Islet precursor cell (in vitro differentiated cells): ENCODE measurements at places on chromosomes 3 and 15.

- no peak for DNase-seq
Observed at GRCh38 chr15:95105229-95105628, 873.9 kb downstream of the MCTP2 start.

DNA sequence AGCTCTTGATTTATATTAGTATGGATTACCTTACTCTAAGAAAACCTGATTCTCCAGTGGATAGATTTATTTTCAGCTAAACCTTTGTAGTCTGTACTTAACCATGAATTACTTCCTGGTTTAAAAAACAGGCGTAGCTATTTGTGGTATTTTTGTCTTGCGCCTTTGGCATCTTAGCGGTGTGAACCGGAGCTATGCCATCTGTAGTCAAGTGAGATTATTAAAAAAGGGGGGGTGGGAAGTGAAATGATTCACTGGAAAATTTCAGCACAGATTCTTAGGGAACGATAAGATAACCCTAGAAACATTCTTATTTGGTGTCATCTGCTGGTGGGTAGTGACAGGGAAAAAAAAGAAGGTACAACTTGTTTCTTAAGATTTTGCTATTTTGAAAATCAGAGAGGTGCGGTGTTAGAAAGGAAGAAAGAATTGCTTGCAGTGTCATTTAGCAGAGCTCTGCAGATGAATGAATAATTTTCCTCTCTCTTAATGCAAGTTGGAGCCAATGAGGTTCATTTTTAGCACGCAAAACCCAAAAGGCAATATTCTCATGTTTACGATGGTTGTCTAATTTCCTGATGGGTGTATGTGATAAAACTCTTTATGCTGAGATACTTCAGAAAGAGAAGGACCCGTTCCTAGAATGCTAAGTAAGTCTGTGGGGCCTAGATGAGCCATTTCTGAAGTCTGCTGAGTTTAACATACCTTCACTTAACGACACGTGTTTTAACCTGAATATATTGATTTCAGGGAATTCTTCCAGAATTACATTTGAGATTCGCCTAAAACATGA lies 44.0 kb downstream of the PSMD6 start:
- no peak for DNase-seq

DNA sequence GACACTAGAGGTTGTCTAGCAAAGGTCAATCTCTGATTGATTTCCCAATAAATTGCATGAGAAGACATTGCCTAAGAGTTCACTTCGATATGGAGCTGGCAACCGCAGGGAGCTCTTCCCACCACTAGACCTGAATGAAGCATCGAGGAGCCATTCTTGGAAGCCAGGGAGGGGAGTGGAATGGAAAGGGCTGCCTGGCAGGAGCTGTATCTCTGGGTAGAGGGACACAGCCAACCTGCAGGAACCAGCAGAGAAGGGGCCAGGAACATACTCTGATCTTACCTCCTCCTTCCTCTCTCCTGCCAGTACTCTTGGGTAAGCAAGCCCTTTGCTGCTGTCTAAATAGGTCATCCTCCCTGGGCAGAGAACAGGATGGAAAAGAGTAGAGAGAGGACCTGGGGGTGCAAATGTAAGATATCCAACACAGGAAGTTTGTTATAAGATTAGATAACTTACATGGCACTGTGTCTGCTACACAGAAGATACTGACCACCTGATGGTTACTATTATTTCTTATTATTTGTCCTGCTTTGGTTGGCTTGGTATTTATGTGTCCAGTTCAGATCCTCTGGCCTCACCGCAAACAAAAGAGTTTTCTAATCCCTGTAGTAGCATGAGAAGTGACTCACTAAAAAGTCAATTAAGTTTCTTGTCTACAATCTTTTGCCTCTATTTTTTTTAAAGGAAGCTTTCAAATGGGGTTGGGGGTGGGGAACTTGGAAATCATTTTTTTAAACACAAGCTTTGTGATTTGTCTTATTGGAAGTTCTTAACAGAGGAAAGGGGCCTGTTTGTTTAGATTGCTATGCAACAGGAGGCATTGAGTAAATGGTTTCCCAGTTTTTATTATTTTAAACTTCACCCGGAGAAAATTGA lies 156.7 kb upstream of the TSC22D2 start:
- no peak for DNase-seq

- no peak for DNase-seq
Observed at GRCh38 chr15:99113547-99114271, 8.8 kb downstream of the SYNM start.

- DNase-seq: no peak
Observed at GRCh38 chr3:102177075-102177755, 257.6 kb upstream of the ZPLD1 start.

DNA sequence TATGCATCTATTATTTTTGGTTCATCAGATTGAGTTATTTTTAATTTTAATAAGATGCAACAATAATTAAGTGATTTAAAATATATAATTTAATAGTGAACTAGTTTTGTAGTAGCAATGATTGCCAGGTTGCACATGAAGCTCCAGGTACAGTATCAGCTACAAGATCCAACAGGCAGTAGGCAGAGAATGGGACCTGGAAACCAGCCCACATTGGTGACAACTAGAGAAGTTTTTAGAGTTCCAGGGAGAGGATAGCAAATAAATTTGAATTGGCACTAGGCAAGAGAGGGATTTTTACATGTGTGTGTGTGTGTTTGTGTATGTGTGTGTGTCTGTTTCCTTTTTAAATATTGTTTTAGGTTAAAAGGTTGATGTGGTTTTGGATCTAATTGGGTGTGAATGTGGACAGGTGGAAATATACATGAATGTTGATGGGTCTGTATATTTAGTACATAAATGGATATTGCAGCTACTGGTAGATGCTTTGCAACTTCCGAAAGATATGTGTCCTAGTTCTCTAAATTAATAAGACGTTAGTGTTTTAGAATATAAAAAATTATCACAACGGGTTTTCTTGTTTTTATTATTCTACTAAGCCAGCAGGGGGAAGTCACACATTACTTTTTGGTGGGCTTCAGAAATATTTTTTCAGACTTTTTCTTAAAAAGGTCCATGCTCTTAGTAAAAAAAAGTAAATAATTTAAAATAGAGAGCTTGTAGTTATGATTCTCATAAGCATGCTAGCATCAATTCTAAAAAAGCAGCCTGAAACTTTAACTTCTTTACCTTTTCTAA lies 110.1 kb upstream of the GBE1 start:
- no peak for DNase-seq

DNA sequence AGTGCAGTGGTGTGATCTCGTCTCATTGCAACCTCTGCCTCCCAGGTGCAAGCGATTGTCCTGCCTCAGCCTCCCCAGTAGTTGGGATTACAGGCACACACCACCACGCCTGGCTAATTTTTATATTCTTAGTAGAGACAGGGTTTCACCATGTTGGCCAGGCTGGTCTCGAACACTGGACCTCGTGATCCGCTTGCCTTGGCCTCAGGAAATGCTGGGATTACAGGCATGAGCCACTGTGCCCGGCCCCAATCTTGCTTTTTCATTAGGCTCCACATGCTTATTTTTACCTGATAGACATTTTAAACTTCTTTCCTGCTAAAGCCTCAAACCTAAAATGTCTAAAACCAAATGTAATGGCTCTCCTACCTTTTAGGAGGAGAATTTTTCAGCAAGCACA lies 817.0 kb upstream of the NECTIN3 start:
- no peak for DNase-seq

GRCh38 chr3:39086144-39086543 lies 21.3 kb downstream of the GORASP1 start:
- DNase-seq: no peak

DNA sequence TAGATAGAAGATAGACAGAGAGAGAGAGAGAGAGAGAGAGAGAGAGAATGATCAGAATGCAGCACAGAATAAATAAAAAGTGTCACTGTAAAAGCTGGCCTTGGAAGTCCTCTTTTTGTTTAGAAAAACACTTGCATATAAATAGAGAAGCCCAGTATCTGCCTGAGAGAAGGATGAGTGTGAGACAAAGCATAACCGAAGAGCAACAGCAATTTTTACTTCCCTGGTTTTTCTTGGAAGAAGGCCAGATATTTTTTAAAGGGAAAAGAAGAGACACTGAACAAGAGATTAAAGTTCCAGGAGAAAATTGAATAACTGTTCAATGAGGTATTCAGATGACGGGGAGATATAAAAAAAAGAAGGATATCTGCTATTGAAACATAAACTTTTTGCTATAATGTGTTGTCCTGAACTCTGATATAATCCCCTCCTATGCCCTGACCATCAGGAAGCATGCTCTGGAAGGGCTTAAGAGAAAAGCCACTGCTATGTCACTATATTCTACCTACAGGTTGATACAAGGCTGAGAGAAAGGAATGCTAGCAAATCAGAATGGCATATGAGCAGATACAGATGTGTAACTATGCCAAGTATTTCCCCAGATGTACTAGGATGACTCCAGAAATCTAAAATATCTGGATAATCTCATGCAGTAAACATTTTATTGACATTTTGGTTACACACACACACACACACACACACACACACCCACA lies 358.9 kb downstream of the RBMS3 start:
- DNase-seq: no peak

DNA sequence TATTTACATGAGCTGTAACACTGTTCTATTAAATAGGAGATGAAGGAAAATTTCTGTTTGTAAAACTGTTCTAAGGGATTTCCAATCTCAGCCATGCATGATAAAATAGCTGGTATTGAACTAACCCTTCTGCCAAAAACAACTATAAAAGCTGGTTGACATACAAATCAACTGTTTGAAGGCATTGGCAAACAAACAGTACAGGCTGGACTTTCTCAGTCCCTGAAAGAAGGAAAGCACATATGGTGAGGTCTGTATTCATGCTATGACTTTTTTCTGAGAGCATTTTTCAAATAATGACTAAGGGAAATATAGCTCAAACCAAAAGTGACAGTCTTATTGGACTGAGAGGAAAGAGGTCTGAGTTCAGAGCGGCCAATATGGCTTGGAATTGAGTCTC lies 117.0 kb upstream of the CCDC54 start:
- no peak for DNase-seq

DNA sequence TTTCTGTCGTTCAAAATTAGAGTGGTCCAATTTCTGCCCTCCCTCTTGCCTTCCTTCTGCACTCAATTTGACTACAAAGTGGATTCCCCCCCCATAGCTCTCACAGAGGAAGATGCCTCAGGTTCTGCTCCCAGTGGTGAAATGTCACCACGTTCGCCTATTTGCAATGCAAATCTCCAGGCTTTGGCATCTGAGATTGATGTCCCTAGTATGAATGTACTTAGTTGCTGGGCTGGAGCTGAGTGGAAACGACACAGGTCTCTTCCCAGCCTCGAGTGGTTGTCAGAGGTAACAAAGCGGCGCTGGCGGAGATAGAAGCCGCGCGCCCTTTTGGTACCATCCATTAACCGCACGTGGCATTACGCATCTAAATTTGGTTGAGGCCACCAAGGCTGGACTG lies 860.1 kb downstream of the MCTP2 start:
- no peak for DNase-seq

GRCh38 chr15:88865498-88866099 lies 29.7 kb downstream of the HAPLN3 start:
- DNase-seq: no peak

DNA sequence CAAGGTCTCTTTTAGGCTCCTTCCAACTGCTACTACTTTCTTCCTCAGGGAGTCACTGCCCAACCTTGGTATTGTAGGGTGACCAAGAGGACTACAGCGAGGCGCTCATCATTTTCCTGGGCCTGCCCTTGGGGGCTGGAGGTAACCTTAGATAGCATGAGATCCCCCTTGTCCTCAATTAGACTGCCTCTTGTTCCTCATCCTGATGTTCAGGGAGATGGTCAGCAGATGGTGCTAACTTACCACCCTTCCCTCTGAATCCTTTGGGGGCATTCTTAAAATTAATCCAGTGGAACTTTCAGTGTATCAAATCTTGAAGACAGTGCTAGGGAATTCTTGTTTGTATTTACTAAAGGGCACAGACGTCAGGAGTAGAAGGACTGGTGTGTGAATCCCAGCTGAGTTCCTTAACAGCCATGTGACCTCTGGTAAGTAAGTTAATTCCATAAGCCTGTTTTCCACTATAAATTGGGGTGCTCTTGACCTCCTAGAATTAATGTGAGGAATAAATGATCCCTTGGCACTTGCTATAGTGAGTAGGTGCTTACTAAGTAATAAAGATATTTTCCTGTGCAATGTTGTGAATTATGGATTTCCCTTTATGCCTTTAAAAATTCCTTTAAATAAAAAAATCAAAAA lies 4.1 kb upstream of the CLPX start:
- peak; percentile 59 for DNase-seq

DNA sequence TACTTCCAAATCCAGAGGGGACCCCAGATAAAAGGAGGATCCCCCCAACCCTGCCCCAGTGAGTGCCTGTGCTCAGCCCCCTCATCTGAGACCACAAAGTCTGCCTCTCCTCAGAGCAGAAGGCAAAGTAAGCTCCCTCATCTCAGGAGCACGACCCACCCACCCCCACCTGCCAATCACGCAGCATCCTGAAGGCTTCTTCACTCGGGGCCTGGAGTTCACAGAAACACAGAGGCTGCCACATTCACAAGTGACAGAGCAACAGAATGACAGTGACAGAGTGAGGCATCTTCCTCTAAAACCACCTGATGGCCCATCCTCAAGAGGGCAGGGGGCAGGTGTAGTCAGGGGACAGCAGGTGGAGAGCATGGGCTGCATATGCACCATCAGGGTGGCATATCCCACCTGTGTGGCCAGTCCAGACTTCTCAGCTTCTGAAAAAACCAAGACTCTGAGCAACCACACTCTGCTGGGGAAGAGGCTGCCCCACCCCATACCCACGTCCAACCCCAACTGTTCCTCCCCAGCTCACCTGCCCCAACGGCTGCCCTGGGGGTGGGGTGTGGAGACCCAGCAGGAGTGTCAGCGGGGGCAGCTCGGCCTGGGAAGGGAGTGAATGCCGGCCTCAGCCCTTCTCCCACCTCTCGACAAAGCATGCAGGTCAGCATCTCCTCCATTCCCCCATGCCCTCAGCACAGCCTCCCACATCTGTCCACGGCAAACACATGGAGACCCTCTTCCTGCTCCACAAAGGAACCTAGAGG lies 19.3 kb downstream of the ADCY5 start:
- no peak for DNase-seq

GRCh38 chr3:195001961-195002861 lies 268.7 kb downstream of the XXYLT1 start:
- peak; percentile 79 for DNase-seq

- no peak for DNase-seq
Observed at GRCh38 chr15:43414196-43414595, 43.3 kb downstream of the TUBGCP4 start.

GRCh38 chr3:24683633-24684384 lies 189.2 kb upstream of the THRB start:
- DNase-seq: no peak

GRCh38 chr3:37793889-37794591 lies 67.6 kb upstream of the CTDSPL start:
- DNase-seq: no peak

DNA sequence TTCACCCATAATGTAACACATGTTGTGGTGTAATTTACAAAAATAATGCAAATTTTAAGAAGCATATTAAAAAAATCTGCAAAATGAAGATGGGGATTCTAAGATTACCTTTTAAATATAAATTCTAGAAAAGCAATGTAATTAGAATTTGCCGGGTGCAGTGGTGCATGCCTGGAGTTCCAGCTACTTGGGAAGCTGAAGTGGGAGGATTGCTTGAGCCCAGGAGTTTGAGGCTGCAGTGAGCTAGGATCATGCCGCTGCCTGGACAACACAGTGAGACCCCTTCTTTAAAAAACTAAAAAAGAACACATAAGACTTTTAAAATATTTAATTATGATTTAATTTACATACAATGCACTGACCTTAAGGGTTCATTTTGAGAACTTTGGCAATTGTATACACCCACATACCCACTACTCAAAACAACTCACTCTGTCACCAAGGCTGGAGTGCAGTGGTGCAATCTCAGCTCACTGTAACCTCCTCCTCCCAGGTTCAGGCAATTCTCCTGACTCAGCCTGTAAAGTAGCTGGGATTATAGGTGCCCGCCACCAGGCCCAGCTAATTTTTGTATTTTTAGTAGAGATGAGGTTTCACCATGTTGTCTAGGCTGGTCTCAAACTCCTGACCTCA lies 134.0 kb upstream of the TBL1XR1 start:
- DNase-seq: no peak
